Activated naive CD4-positive, alpha-beta T cell treated with anti-CD3 and anti-CD28 coated beads for 36 hours (primary cell): ENCODE measurements at places on chromosomes 12 and 14.

- no peak for DNase-seq
These were observed 23.4 kb downstream of the LTBR start for GRCh38 chr12:6407236-6407954.

DNA sequence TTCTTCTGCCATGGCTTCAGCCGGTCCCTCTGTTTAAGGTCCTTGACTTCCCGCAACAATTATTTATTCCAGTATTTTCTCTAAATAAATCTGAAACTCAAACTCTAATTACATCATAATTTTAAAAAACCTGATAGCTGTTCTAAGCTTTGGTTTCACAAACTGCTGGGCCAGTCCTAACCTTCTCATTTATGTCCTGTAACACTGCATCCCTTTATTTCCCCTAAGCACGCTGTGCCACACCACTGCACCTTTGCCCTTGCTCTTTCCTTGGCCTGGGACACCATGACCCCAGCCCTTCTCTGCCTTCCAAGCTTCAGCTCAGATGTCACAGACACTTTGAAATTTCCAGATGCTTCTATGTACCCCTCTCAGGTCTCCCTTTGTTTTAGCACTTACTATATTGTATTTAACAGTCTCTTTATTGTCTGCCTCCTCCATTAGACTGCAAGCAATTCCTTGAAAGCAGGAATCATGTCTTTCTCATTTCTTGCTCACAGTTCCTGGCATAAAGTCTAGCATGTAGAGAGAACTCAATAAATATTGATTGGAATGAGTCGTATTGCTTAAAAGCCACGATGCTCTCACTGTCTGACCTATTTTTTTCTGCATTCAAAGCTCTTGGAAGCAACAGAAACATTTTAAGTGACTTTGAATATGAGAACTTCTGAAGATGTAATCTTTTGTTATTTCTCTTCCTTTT lies 111.1 kb downstream of the ERGIC2 start:
- no peak for DNase-seq

GRCh38 chr12:111261911-111262676 lies 106.8 kb downstream of the PHETA1 start:
- DNase-seq = no peak

DNA sequence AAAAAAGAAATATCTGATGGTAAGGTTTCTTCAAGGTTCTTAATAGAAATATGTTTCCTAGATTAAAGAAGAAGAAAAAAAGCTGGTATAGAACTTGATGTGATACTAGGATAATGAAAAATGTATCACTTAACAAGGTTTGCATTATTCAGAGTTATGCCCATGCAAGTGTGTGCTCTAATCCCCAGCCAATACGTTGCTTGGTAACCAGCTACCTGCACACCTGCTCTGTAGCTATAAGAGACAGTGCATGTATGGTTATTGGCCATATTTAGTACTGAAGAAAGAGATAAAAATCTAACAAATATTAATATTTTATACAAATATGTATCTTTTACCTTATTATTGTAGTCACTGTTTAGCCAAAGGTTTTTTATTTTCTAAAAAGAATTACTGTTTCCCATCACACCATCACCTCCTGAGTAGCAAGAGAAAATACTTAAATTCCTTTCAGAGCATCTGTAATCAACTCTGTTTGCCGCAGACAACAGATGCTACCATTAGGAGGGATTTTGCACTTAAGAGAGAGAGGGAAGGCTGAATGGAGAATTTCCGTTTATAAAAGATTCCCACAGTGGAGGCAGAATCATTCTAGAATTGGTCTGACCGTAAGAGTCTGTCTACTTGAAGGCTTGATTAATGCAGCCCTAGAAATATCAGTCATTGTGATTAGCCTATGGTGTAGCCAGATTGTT lies 115.6 kb downstream of the NEDD1 start:
- no peak for DNase-seq

DNA sequence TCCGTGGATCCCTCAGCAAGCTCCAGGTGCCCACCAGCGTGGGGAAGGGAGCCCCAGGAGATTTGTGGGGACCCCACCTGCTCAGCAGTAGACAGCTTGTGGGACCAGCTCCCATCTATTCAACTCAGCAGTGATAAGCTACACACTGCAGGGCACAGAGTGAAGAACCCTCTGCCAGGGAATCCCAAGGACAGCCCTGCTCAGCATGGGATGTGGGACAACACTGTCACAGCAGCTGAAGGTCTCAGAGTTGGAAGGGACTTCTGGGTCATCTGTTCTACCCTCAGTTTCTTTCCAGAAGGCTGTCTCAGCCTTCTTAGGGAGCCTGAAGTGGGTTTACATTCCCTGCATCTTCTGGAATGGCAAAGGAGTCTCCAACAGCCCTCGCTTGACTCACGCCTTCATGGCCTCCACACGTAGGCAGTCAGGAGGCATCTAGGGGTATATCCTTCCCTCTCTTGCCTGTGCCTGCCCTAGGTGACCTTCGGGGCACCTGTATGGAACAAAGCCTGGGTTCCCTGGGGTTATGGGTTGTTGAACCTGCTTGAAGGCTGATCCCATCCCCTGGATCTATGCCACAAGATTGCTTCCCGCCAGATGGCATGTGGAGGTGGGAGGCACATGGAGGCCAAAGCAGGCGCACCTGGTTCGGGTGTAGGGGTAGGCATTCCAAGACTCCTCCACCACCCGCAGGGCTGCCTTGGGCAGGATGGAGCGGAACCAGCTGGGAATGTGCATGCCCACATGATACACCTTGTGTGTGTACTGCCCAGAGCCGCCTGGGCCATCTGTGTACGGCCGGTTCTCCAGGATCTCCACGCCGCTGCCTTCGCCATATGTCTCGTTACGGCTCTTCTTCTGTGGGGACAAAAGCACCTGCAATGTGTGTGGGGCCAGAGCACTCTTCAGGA lies 33.0 kb downstream of the ARL6IP4 start:
- DNase-seq = no peak

- DNase-seq = no peak
These were observed 396.7 kb upstream of the PDE3A start for GRCh38 chr12:19971361-19972280.

GRCh38 chr14:102633906-102634595 lies 41.6 kb downstream of the RCOR1 start:
- DNase-seq = peak; percentile 20
